Astrocyte (in vitro differentiated cells and primary cell): ENCODE measurements at places on chromosomes 6 and 20. TPM values are rescaled to one million over a fixed set of nuclear protein-coding genes. Genes with fewer than 3 reads are reported as not detected.
A peak's percentile ranks its signal among the peaks of the same experiment; 100 is the strongest.

Gene HCRTR2
- total RNA-seq, result 0.23 and 0.36 TPM in 2 replicates

Gene HFE
- total RNA-seq, result 5.7 and 7.7 TPM in 2 replicates

Gene DCDC2
- 3.2 and 4.5 TPM in 2 replicates for total RNA-seq

Gene ESR1
- total RNA-seq, result 0.05 TPM in 2 replicates

Gene PAX1
- not detected in 2 replicates for total RNA-seq

Gene OR2H1
- not detected in 2 replicates for total RNA-seq

Gene RRAGD
- total RNA-seq, result 3.8 and 5.2 TPM in 2 replicates

Gene DOK5
- total RNA-seq, result 0.82 and 1.2 TPM in 2 replicates

GRCh38 chr20:13546497-13547131, 92.1 kb downstream of the TASP1 start:
- DNase-seq, result peak; percentile 49

DNA sequence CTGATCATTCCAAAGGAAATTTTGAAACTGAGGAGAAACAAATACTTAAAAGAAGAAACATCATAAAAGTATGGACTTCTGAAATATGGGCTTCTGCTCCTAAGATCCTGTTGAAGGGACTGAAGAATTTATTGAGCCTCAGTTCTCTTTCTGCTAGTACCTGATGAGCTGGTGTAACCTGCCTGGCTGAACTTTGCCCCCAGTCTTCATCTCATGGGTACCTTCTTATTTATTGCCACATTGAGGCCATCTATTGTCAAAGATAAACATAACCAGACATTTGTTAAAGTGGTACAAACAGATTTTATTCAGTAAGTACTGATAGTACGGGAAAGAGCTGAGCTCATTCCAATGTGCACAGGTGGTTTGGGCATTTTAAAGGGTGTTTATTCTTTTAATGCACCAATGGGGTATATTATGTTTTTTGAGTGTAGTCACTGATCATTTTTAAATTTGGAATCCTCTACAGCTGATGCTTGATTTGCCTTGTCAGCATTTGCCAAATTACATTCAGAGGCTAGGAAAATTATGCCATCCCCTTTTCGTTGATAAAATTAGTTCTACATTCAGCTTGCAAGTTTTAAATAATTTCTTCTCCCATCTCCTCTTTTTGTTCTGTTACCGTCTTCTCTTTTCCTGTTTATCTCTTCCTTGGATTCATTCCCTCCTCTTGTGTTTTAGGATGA, 118.2 kb downstream of the PRIM2 start:
- no peak for DNase-seq

DNA sequence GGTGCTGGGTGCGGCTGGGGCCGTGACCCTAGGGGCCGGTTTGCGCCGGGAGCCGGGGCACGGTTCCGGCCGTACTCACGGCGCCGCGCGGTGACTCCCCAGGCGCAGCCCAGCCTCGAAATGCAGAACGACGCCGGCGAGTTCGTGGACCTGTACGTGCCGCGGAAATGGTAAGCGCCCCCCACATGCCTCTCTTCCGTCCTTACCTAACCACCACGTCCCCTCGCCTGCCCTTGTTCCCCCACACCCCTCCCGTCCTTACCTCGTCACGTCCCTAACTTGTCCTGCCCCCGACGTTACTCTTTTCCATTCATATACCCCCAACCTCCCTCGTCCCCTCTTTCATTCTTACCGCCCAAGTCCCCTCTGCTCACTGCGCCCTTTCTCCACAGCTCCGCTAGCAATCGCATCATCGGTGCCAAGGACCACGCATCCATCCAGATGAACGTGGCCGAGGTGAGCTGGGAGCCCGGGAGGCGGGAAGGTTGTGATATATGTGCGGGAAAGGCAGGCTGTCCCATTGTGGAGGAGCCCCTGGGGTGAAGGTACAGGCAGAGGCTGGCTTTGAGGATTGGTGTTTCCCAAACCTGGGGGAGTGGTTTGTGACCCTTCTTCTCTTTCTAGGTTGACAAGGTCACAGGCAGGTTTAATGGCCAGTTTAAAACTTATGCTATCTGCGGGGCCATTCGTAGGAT, 463 bp downstream of the RPS21 start:
- DNase-seq, result no peak

- peak; percentile 77 for DNase-seq
Observed at GRCh38 chr6:79421707-79422484, 115.3 kb downstream of the LCA5 start.

DNA sequence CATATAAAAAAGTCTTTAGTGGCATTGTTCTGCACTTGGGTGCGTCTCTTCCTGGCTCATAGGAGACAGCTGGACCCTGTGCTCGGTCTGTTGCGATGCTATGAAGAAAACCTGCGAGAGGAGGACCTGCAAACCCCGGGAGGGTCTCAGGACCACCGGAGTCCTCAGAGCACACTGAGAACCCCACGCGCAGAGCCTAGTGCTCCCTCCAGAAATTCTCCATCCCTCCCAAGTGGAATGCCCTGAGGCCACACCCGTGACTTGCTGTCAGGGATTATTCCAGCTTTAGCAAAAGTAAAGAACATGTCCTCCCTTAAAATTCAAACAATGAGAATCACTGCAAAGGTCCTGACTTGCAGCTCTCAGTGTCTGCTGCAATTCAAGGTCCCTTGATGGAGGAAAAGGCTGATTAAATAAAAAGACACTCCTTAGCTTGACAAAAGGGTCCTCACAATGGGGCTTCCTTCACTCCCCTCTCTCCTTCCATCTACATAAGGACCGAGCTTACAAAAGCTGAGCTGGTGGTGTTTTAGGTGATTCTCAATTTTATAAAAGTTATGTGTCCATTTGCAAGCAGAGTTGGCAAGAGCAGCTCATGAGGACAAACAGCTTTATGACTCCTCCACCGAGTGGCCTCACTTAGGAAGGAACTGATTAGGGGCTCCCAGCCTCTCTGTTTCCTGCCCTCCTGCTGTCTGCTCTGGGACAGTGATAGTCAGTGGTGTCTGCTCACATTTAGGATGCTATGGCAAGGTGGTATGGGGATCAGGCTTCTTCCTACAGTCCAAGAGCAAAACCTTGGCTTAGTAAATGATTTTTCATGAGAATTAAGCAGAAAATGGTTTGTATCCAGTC, 97.0 kb downstream of the RAMACL start:
- no peak for DNase-seq

DNA sequence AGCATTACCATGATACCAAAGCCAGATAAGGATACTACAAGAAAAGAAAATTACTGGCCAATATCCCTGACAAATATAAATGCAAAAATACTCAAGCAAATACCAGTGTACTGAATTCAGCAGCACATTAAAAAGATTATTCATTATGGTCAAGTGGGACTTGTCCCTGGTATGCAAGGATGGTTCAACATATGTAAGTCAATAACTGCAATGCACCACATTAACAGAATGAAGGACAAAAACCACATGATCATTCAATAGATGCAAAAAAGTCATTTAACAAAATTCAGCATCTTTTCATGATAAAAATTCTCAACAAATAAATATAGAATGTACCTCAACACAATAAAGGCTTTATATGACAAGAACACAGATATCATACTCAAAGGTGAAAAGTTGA, 9.1 kb upstream of the DEFB125 start:
- DNase-seq, result no peak

DNA sequence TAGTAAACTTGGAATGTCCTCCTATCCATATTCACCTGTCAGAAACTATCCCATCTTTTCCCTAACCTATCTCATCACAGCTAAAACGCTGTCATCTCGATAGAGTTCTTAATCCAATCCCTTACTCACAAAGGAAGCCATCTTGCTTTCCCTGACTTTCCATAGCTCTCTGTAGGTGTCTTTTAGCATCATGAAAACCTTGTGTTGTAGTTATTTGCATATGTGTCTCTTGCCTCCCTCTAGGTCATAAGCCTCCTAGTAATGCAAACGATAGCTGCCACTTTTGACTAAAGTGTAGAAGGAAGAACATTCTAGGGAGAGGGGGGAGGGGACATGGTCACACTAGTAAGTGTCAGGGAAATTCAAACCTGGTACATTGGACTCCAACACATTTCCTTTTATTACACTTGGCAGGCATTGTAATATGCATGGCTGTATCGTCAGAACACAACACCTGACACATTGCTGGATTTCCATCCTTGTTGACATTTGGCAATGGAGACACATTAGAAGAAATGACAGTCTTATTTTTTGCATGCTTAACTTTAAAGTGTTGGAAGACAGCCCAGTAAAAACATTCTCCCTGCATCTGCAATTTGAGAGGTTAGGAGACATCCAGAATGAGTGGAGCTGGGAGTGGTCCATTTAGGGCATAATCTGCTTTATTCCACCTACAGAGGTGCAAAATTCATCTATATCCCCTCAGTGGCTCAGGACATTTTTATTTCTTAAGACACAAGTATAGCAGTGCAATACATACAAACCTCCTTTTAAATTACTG, 283.4 kb downstream of the HAO1 start:
- no peak for DNase-seq

GRCh38 chr6:36130667-36131510, 576 bp downstream of the MAPK13 start:
- DNase-seq, result no peak

- DNase-seq, result peak; percentile 69
Observed at GRCh38 chr6:722608-723007, 29.7 kb upstream of the EXOC2 start.

DNA sequence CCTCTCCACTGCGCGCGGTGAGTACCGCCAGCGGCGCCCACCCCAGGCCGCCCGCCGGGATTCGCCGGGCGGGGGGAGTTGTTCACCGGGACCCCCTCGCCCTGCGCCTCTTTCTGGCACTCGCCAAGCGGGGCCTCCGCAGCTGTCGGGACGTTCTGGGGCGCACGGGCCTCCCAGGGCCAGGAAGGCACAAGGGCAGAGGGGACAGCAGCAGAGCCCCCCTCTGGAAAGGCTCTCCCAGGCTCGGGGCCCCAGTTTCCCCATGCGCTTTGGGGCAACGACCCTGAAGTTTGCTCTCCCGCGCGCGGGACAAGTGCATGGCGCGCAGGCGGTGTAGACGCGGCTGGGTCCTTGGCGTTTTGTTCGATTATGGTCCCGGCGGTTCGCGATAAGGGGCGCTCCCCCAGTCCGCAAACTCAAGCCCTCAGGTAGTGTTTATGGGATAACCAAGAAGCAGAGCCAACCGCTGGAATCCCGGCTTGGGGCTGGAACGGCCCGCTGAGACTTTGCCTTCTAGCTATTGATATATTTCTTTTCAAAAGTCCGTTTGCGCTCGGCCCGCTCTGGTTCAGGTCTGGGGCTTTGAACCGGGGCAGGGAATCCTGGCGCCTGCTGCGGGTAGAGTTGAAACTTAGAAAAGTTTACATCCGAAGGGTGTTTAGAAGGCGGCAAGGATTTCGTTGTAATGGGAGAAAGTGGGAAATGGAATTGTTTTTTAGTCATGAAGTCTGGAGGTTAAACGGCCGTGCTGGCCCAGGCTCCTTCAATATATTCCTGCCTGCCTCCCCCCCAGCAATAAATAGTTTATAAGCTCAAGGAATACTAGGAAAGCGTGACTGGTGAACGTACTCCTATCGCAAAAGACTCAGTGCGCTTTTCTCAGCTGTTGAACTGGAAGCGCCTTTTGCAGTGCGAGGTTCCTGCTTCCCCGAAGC, 595 bp downstream of the EYA2 start:
- DNase-seq, result no peak

DNA sequence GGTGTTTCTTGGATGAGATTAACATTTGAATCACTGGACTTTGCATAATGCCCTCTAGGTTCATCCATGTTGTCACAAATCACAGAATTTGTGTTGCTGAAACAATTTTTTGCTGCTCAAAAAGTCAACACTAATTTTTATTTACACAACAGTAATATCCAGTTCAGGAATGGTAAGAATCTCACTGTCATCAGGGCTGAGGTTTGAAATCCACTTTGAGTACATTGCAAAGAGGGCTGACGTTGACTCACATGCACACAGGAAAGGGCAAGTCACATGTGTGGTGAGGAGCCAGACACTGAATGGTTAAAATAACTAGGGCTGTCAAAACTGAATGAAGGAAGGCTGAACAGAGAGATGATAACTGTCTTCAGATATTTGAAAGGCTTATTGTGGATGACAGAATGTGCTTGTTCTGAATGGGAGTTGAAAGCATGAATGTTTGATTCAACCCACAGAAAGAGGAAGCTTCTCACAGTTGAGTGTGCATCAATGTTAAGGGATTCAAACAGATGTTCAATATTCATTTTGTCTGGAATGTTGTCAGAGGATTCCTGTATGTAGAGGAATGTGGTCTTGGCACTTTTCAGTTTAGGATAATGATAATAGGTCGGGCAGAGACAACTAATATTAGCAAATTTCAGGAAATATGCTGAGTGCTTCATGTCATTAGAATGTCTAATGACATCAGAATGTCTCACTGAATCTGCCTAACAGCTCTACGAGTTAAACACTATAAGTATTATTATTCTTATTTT, 3.6 kb upstream of the ADGRG6 start:
- DNase-seq, result peak; percentile 77

DNA sequence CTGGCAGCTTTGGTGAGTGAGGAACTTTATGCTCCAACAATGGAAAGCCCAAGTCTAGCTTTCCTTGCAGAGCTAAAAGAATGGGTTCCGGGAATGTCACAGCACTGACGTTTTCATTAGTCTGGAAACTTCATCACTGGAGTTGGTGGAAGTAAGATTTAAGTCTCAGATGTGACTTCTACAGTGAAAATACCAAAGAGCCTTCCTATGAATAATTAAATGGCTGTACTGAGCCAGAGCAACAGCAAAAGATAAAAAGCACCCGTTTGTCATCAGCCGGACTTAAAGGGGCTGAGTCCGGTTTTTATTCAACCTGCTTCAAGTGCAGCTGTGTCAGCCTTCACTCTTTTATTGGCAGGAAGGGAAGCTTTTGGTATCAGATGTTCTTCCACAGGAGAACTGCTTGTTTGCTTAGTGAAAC, 46.5 kb upstream of the SHLD1 start:
- no peak for DNase-seq

GRCh38 chr6:32113386-32114352, 4.5 kb upstream of the TNXB start:
- peak; percentile 69 for DNase-seq

DNA sequence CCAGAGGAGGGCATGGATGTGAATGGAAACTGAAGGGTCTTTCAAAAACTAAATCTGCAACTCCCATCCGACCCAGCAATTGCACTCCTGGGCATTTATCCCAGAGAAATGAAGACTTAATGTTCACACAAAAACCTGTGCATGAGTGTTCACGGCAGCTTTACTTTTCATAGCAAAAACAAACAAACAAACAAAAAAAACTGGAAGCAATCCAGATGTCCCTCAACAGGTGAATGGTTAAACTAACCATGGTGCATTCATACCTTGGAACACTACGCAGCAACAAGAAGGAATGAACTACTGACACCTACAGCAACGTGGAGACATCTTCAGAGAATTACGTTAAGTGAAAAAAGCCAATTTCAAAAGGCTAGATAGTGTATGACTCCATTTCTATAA, 32.2 kb downstream of the PMEPA1 start:
- no peak for DNase-seq

GRCh38 chr20:37564388-37565133, 36.9 kb upstream of the BLCAP start:
- no peak for DNase-seq

- no peak for DNase-seq
Observed at GRCh38 chr6:122953766-122954165, 42.3 kb upstream of the CLVS2 start.

DNA sequence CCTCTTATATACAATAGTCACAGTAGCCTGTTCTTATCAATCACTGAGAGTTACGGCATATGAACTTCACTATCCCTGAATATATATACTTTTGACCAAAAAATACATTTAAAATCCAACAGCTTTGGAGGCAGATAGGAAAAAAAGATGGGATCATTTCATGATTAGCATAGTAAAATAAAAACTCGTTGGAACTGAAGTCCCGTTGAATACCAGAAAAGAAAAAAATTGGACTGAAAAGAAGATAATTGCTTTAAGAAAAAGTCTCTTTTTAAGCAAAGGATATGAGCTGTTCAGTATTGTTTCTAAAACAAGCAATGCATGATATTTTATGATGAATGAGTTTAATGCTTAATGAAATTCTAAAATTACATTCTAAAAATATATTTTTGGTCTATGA, 4.4 kb upstream of the FILIP1 start:
- DNase-seq, result no peak
